ENCODE measurements at places on chromosomes 7 and 10.

DNA sequence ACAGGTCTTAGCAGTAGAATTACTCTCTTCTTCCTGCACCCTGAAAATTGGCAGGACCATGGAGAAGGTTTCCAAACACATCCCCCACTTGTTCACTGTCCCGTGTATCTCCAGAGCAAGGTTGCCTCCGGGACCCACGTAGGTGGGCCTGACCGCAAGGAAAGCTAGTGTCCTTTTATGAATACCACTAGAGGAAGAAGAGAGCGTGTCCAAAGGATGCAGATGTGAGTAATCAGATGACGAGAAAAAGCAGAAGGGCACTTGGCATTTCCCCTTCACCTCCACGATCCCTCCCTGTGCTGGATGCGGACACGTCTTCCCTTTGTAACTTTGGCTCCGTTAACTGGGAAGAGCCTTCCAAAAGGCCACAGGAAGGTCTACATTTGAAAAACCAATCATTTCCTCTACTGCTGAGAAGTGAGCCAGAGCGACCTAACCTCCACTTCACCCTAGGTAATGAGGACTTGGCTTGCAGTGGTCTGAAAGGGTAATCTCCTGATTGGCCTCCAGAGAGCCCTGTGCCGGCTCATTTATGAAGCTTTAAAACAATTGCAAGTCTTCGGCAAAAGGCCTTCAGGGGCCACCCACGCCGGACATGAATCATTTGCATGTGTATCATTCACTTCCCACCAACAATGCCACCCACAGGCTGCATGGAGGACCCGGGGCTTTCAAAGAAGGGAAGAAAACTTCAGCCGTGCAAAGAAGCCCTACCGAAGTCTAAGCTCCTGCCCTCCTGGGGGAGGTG, 55.4 kb downstream of the LYZL1 start:
- H3K4me3 ChIP-seq, result no peak overlapping the region
- H3K27ac ChIP-seq, result no peak overlapping the region

GRCh38 chr7:148964483-148965267, 63.6 kb downstream of the PDIA4 start:
- no peak overlapping the region for H3K4me3 ChIP-seq
- no peak overlapping the region for H3K27ac ChIP-seq
- no peaks in the 10 kb centered on the region for H3K36me3 ChIP-seq

GRCh38 chr10:60666221-60666620, 112.1 kb upstream of the CDK1 start:
- no peaks in the 10 kb centered on the region for H3K27me3 ChIP-seq
- DNase-seq, result no peak
- H3K4me1 ChIP-seq, result peaks cover 5% of the 10 kb centered on the region

GRCh38 chr10:129481641-129482040, 14.6 kb downstream of the MGMT start:
- DNase-seq, result no peak
- no peaks in the 10 kb centered on the region for H3K4me1 ChIP-seq
- no peaks in the 10 kb centered on the region for H3K27me3 ChIP-seq
- H3K36me3 ChIP-seq, result no peaks in the 10 kb centered on the region
- H3K4me3 ChIP-seq, result no peak overlapping the region
- H3K27ac ChIP-seq, result no peak overlapping the region

GRCh38 chr10:113958631-113959382, 84.9 kb upstream of the ADRB1 start:
- H3K4me1 ChIP-seq, result no peaks in the 10 kb centered on the region
- no peak overlapping the region for H3K4me3 ChIP-seq
- no peaks in the 10 kb centered on the region for H3K36me3 ChIP-seq

- no peaks in the 10 kb centered on the region for H3K4me1 ChIP-seq
- H3K36me3 ChIP-seq, result no peaks in the 10 kb centered on the region
- no peak overlapping the region for H3K27ac ChIP-seq
- no peak for DNase-seq
- H3K27me3 ChIP-seq, result no peaks in the 10 kb centered on the region
- no peak overlapping the region for H3K4me3 ChIP-seq
Observed at GRCh38 chr10:17880601-17881000, 71.1 kb upstream of the SLC39A12 start.

DNA sequence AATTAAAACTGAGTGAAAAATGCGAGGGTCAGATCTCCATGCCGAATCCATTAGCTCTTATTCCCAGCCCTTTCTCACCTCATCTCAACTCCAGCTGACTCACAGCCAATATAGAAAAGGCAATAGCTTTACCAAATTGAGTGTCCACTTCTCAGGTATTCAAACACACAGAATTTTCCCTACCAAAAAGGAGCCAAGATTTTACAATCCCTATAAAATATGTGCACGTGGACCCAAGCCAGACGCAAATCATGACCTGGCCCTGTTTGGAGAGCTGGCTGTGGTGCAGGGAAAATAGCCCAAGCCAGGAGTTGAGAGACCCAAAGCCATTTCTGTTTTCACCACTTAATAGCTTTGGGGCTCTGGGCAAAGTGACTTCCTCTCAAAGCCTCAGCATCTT, 379.7 kb upstream of the AUTS2 start:
- H3K27ac ChIP-seq, result no peak overlapping the region
- no peaks in the 10 kb centered on the region for H3K4me1 ChIP-seq
- no peaks in the 10 kb centered on the region for H3K36me3 ChIP-seq
- no peak overlapping the region for H3K4me3 ChIP-seq
- H3K27me3 ChIP-seq, result peaks cover 2% of the 10 kb centered on the region

DNA sequence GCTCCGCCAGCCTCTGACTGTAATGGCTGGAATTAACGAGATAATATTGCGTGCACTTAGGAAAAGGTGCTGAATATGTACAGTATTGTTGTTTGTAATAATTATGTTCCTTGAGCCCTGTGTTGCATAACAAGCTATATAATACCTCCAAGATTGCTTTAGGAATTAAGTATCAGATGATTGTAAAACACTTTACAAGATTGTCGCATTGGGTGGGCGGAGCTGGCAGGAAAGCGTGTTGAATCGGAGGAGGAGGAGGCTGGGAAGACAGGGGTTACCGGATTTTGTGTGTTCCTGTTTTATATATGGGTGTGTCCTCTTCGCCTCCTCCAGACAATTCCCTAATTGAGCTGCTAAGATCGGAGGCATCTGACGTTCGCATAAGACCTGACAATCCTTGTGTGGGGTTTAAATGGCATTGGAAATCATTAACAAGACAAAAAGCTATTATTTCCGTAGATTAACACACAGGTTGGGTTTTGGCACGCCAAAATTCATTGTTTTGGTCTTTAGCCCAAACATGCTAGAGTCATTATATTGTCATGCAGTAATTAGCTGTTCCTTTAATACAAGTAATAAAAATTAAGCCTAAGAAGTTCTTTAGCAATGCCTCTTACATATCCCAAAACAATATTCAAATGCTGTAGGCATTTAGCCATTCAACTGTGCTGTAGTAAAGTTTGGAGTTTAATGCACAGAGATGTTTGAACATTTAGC, 192.9 kb upstream of the SH2B2 start:
- DNase-seq, result no peak
- no peak overlapping the region for H3K27ac ChIP-seq
- H3K4me3 ChIP-seq, result no peak overlapping the region
- no peaks in the 10 kb centered on the region for H3K36me3 ChIP-seq

DNA sequence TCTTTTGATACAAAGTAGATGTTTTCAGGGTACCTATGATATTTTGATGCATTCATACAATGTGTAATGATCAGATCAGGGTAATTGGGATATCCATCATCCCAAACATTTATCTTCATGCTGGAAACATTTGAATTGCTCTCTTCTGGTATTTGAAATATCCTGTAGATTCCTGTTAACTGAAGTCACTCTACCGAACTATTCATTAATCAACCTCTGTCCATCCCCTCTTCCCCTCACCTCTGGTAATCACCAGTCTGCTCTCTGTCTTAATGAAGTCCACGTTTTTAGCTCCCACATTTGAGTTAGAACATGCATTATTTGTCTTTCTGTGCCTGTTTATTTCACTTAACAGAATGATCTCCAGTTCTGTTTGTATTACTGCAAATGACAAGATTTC, 11.3 kb downstream of the MTG1 start:
- no peaks in the 10 kb centered on the region for H3K27me3 ChIP-seq
- peaks cover 50% of the 10 kb centered on the region for H3K36me3 ChIP-seq
- no peaks in the 10 kb centered on the region for H3K4me1 ChIP-seq
- no peak overlapping the region for H3K27ac ChIP-seq

DNA sequence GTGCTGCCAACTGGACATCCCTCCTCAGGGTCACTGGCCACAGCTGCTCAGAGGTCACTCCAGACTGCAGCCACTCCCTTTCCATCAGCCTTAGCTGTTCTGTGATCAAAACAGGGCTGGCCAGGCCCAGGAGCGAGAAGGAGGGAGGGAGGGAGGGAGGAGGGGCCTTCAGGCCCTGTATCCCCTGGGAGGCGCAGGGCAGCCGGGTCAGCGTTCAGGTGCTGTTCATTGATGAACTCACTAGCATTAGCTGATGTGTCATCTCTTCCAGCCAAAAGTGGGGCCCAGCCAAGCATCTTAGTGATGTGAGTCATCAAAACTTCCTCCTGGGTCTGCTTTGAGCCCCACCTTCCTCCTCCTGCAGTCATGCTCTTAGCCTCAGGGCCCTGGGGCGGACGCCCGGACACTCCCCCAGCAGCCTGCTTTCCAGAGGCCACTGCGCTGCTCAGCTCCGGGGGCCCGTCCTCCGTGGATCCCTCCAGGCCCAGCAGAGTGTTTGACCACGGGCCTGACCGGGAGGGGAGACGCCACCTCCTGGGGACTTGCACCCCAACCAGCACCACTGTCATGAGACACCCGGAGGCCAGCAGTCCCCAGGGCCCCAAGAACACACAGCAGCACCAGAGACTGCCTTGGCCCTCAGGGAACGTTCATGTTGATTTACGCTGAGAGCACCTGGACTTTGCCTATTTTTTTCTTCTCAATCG, 149.2 kb downstream of the PRKAG2 start:
- peaks cover 3% of the 10 kb centered on the region for H3K4me1 ChIP-seq
- no peaks in the 10 kb centered on the region for H3K27me3 ChIP-seq
- no peak for DNase-seq

DNA sequence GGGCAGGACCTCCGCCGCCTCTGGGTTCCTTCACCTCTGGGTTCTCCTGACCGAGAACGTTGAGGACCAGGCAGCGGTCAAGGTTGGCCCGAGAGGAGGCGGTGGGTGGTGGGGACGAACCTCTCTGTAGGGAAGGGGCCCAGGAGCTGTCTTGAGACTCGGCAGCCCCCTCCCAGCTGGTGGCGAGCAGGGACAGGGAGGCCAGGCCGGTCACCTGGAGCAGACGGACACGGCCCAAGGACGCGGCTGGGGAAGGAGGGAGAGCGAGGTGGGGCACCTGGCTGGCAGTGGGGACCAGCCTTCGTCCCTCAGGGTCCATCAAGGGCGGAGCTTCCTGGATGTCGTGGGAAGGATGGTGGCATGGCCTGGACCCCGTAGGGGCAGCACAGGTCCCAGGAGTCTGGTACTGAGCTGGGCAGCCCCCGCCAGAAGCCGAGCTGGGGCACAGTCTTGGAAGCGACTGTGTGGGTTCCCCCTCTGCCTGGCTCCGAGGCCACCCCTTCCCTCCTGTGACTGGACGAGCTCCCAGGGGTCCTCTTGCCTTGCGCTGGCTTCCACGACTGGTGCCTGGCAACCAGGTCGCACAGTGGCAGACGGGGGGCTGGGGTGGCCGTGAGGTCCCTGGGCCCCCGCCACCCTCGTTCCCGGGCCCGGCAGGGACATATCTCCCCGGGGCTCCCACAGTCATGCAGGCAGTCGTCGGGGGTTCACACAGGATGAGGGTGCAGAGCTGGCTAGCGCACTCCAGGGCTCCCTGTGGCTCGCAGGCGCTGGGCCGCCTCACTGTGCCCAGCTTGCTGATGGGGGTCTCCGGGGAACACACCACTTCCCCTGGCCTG, 89.9 kb downstream of the DNAJB6 start:
- no peaks in the 10 kb centered on the region for H3K4me1 ChIP-seq
- no peaks in the 10 kb centered on the region for H3K27me3 ChIP-seq
- no peak overlapping the region for H3K4me3 ChIP-seq
- no peak overlapping the region for H3K27ac ChIP-seq

DNA sequence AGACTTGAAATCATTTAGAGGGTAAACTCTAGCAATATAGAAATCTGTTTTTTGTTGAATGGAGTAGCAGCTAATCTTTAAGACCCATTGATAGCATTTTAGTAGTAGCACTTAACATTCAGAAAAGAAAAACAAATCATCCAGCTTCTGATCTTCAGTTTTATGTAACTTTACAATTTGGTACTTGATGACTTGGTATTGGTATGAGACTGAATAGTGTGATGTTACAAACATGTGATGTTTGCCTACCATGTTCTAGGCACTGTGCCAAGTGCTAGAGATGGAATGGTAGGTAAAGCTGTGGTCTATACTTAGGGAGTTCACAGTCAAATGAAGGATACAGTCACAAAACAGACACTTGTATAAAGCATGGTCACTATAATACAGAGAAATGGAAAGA, 21.3 kb downstream of the ZEB1 start:
- H3K36me3 ChIP-seq, result no peaks in the 10 kb centered on the region
- no peaks in the 10 kb centered on the region for H3K27me3 ChIP-seq
- no peak overlapping the region for H3K27ac ChIP-seq
- H3K4me3 ChIP-seq, result no peak overlapping the region
- no peak for DNase-seq

- H3K4me1 ChIP-seq, result no peaks in the 10 kb centered on the region
- 0 out of 2 replicates have a peak, but pooled peaks cover 3% of the 10 kb centered on the region for H3K36me3 ChIP-seq
- no peak for DNase-seq
- no peak overlapping the region for H3K4me3 ChIP-seq
- no peak overlapping the region for H3K27ac ChIP-seq
Observed at GRCh38 chr10:35545878-35546590, 59.1 kb upstream of the GJD4 start.

GRCh38 chr7:831596-832166, 595 bp upstream of the SUN1 start:
- H3K27ac ChIP-seq, result no peak overlapping the region
- H3K4me1 ChIP-seq, result peaks cover 7% of the 10 kb centered on the region
- no peaks in the 10 kb centered on the region for H3K36me3 ChIP-seq
- H3K4me3 ChIP-seq, result no peak overlapping the region

GRCh38 chr7:70698219-70698832, 433.6 kb upstream of the GALNT17 start:
- DNase-seq, result no peak
- peaks cover 3% of the 10 kb centered on the region for H3K36me3 ChIP-seq
- H3K4me1 ChIP-seq, result peaks cover 12% of the 10 kb centered on the region
- H3K27me3 ChIP-seq, result peaks cover 3% of the 10 kb centered on the region

DNA sequence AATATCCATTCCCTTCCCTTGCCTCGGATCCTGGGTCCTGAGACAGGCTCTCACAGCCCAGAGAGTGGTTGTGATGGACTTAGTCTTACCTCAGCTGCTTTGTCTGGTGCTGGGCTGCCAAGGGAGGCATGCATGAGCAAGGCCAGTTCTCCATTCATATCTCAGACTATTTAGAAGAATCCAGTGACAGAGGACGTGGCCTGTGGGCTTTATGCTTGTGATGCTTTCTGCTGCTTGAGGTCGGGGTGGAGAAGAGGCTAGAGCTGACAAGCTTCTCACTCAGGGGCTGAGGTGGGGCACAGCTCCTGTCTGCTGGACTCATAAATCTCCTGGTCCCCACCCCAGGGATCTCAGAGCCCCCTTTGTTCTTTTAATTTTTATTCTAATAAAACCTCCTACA, 66.8 kb downstream of the DNAJC12 start:
- no peaks in the 10 kb centered on the region for H3K36me3 ChIP-seq
- H3K27me3 ChIP-seq, result no peaks in the 10 kb centered on the region
- no peak for DNase-seq
- H3K4me1 ChIP-seq, result no peaks in the 10 kb centered on the region

Data from H1 (cell line).